ENCODE measurements at places on chromosomes 1 and 21.

GRCh38 chr1:53473463-53473862, 14.3 kb downstream of the DMRTB1 start:
- DNase-seq = peak; percentile 14

DNA sequence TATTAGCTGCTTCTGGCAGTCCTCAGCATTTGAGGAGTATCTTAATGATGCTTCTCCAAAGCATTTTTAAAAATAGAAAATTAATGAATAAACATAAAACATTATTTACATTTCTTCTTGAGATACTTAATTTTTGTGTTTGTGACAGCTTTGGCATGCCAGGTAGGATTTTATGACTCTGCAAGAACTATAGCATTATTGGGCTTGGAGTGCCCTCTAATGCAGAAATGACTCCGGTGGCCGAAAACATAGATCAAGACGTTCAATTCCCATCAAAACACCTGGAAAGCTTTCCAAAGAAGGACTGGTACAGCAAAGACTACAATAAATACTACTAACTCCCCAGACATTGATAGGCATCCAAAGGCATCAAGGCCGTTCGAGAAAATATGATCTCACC, 366.4 kb upstream of the CXADR start:
- DNase-seq = peak; percentile 14

- peak; percentile 29 for DNase-seq
These were observed 27.4 kb downstream of the C1orf116 start for GRCh38 chr1:207004931-207005830.

- peak; percentile 12 for DNase-seq
These were observed 23.5 kb downstream of the ASB17 start for GRCh38 chr1:75908717-75909152.

DNA sequence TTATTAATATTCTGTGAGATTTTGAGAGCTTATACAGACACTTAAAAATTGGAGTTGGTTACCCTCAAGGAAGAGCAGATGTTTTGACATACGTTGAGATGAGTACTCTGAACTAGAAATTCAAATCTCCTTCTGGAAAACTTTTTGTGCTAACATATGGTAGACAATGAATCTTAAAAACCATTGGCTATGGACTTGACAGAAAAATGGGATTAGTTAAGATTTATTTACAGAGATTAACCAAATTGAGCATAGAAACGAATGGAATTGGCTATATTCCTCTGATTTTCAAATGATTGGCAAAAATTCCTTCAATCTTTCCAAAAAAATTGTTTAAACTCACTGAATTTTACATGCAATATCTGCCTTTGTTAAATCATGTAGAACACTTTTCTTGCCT, 1392.9 kb downstream of the BRINP3 start:
- no peak for DNase-seq

DNA sequence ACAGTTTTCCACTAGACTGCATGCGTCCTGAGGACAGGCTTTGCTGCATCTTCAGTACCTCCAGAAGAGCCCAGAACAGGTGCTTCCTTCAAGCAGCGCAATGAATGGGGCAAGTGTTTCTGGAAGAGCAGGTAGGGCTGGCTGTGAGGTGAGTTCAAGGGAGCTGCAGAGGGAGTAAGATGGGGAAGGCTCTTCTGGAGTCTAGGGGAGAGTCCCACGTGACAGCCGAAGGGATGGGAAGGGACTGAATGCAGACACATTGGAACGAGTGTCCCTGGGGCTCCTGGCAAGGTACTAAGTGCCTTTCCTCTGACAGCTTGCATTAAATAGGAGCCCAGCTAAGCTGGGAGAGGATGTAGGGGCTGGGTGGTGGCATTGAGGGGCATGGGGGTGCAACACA, 84.2 kb downstream of the FAM78B start:
- DNase-seq = no peak

DNA sequence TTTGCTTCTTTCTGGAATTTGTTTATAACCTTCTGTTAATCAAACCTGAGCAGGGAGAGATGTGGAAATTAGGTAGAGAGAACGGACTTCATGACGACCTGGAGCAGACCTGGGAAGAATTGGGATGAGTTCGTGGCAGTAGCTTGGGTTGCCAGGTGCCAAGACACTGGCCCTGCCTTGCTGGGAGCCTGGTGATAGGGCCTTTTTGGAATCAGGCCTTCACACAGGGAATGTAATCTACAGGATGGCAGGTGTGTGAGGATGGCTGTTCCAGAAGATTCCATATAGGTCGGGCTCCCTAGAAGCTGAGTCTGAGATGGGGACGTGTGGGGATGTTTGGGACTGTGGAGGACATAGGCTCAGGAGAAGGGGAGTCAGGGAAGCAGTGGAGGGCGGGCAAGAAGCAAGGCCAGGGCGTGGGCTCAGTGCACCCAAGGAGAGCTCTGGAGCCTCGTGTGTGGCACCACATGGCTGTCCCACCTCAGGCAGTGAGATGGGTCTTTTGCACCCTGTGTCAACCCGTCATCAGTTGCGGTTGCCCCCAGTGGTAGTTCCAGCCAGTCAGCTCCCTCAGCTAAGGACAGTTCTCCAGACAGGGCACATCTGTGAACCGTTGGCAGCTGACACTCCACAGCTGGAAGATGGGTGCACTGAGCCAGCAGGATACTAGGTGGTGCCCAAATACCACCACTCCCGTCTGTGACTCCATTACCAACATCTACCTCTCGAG, 395.9 kb downstream of the MATN1 start:
- no peak for DNase-seq

DNA sequence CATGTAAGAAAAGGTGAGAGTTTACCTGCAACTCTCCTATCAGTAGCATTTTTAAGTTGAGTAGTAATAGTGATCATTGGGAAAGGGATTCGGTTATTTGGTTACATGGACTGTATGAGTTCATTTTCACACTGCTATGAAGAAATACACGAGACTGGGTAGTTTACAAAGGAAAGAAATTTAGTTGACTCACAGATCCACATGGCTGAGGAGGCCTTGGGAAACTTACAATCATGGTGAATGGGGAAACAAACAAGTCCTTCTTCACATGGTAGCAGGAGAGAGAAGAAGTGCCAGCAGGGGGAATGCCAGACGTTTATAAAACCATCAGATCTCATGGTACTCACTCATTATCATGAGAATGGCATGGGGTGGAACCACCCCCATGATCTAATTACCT, 59.3 kb upstream of the FBXO28 start:
- DNase-seq = no peak

GRCh38 chr1:239527051-239527693, 140.8 kb downstream of the CHRM3 start:
- DNase-seq = no peak

DNA sequence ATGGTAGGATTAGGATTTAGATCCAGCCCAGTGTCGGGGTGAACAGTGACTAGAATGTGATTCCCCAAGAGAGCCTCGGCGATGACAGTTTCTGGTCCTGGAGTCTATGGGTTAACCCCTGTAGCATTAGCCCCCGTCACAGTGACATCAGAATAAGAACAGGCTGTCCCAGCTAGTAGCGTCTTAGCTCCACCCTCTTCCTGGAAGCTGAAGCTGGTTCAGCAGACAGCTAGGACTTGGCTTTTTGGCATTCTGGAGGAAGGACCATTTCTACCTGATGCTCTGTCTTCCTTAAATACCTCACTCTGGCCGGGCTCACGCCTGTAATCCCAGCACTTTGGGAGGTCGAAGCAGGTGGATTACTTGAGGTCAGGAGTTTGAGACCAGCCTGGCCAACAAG, 5.0 kb downstream of the NDUFS2 start:
- DNase-seq = no peak

GRCh38 chr1:115364780-115365155, 26.7 kb upstream of the NGF start:
- no peak for DNase-seq

GRCh38 chr1:45880930-45881329, 77.5 kb downstream of the MAST2 start:
- no peak for DNase-seq

GRCh38 chr1:23664837-23665795, 26.5 kb upstream of the RPL11 start:
- peak; percentile 39 for DNase-seq

DNA sequence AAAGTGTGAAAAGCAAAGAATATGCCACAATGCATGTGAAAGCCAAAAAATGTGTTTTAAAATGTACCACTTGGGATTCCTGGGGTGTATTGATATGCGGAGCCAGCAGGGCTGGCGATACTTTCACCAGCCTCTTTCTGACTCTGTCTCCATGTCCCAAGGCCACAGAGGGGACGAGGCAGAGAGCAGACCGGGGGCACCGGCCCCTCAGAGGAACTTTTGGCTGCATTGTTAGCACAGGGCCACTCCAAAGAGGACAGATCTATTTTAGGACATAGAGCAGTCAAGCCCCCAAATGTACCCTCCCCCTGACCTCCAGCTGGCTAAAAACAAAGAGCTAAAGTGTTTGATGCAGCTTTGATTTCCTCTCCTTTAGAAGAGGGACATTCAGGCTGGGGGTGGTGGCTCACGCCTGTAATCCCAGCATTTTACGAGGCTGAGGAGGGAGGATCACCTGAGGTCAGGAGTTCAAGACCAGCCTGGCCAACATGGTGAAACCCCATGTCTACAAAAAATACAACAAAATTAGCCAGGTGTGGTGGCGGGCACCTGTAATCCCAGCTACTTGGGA, 25.6 kb upstream of the ZNF436 start:
- no peak for DNase-seq

- DNase-seq = peak; percentile 84
These were observed 138.9 kb upstream of the SPATA6 start for GRCh38 chr1:48610628-48611542.

DNA sequence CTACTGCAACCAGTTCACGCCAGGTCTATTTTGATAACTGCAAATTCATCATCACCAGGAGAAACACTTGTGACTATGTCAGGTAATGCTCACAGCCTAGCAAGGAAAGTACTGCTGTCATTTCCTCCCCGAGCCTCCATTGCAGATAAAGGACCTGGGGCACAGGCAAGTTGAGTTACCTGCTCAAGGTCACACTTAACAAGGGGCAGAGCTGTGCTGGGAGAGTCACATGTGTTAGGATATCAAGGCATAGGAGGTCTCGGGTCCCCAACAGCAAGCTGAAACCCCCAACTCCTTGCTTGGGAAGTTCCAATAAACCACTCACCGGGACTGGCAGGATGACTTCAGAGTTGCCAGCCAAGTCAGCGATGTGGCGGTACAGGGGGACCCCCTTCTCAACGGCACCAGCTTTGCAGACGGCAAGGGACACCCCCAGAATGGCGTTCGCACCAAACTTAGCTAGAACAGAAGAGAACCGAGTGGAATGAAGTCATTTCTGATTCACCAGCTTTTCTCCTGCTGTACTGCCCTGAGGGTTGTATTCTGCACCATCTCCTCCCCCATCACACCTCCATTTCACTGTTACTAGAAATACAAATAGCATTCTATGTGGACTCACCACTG, 11.6 kb downstream of the ENO1 start:
- no peak for DNase-seq

DNA sequence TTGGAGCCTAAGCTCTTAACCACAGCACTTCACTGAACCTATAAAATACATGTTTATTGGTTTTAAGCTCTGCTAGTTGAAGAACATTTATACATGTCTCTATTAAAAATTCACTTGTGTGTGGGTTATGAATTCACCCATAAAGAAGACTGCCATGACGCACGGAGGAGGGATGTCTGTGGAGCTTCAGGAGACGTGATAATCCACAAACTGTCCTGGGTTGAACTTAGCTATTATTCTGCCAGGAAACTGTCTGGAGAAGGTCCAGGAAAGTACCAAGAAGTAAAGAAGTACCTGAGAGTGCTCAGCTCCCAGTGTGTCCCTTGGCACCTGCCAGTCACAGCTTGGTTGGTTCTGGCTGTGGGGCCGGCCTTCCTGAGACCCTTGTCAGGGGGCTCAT, 56.3 kb downstream of the DDR2 start:
- no peak for DNase-seq

DNA sequence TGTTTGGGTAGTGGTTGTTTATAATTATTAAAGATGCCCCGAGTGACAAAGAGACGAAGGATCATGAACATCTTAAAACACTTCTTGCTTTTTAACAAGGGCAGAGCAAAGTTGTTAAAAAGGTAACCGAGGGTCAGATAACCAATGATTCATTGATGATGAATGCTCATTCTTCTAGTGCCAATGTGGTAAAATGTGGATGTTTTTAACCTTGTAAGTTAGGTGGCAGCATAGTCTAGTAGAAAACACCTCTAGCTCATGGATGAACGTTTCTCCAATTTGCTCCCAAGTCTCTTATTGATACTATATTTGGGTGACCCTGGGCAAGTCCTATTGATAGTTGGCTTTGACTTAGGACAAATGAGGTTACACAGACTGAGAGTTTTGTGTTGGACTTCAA, 167.9 kb downstream of the KIF26B start:
- no peak for DNase-seq

DNA sequence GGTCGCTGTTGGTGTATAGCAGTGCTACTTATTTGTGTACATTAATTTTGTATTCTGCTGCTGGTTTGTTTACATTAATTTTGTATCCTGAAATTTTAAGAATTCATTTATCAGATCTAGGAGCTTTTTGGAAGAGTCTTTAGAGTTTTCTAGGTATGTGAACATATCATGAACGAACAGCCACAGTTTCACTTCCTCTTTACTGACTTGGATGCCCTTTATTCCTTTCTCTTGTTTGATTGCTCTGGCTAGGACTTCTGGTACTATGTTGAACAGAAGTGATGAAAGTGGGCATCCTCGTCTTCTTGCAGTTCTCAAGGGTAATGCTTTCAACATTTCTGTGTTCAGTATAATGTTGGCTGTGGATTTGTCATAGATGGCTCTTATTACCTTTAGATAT, 1757.9 kb downstream of the BRINP3 start:
- no peak for DNase-seq

- peak; percentile 23 for DNase-seq
These were observed 4.9 kb downstream of the PTPN7 start for GRCh38 chr1:202155478-202156021.

DNA sequence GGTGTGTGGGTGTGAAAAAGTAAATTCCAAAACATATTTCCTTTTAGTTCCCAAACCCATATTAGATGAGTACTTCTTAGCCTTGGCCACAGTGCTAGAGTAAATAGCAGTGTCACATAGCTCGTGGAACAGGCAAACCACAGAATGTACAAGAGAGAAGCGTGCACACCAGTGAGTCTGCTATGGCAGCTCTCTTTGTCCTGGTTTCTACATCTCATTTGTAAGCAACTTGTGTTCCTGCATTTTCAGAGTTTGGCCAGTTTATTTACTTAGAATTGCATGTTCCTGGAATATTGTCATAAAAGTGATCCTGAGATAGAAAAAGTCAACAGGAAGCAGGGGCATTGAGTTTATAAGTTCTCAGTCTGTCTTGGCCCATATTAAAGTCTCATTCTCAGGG, 142.1 kb downstream of the DHRS3 start:
- no peak for DNase-seq
